Stimulated activated CD8-positive, alpha-beta memory T cell treated with anti-CD3 and anti-CD28 coated beads, Interleukin-7, amount 100 ng/mL, for 4 hours (primary cell): ENCODE measurements at places on chromosomes 3 and 15.
A peak's percentile ranks its signal among the peaks of the same experiment; 100 is the strongest.

DNA sequence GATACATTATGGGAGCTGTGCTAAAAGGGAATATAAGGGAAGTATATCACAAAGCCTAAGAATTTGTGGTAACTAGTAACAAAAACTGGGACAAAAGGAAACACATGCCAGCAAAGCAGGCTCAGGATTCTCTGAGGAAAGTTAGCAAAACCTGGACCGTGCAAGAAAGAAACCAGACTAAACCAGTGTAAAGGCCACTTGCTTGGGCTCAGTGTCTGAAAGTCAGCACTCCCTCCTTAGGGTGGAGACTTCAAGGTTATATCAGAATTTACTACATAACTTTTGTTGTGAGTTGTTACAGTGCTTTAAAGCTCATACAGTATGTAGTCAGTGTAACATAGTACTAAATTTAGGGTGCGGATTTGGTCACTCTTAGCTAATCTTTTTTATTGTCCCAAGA, 269.9 kb upstream of the GADL1 start:
- DNase-seq: no peak

DNA sequence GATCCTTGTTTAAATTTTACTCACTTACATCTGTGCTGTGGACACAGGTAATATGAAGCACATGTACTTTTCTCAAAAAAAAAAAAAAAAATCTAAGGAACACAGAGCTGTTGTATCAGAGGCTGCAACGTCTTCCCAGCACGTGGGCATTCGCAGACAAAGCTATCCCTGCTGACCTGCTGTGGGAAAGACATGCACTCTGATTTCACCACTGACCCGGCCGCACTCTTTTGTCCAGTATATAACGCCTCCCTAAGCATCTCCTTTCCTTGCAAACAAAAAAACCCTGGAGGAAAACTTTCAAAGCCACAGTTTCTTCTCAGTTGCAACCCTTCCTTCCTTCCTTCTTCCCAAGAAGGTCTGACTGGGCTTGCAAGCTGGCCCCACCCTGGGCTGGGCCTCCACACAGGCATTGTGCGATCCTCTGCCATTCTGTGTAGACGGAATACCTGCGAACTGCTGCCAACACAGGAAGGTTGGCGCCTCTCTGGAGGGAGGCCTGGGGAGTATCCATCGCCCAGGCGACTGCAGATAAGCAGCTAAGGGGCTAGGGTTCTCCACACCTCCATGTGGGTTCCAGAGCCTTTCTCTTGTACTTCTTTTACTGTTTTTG, 50.8 kb downstream of the SLC12A8 start:
- no peak for DNase-seq

DNA sequence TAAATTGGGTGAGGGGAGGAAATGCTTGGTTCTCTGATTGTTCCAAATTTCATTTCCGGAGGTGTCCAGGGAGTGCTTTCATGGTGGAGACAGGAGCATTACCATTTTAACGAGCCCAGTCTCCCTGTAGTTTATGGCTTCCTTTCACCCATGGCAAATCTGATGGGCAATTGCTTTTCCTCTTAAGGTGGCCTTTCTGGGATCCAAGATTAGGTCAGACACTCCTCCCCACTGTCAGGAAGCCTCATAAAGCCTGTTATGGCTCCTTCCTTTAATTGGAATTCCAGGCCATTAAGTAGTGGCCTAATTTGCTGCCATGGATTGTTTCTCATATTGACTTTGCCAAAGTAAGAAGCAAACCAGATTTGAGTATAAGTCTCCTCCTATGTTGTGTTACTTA, 157.8 kb downstream of the PDCD6IP start:
- no peak for DNase-seq

DNA sequence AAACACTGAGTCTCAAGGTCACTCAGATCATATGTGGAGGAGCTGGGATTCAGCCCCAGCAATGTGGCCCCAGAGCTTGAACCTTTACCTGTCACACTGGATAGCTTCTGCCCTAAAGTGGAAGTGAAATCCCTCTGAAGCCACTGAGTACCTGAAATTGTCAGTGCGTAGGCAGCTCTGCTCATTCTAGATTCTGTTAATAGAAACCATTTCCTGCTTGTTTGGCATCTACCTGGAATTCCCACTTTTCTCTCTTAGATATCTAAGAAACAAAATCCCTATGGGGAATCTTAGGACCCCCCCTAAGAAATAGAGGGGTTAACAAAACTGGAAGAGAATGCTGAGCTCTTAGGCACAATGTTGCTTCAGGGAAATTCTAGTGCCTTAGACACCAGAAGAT, 29.8 kb downstream of the FBXL22 start:
- DNase-seq: no peak

DNA sequence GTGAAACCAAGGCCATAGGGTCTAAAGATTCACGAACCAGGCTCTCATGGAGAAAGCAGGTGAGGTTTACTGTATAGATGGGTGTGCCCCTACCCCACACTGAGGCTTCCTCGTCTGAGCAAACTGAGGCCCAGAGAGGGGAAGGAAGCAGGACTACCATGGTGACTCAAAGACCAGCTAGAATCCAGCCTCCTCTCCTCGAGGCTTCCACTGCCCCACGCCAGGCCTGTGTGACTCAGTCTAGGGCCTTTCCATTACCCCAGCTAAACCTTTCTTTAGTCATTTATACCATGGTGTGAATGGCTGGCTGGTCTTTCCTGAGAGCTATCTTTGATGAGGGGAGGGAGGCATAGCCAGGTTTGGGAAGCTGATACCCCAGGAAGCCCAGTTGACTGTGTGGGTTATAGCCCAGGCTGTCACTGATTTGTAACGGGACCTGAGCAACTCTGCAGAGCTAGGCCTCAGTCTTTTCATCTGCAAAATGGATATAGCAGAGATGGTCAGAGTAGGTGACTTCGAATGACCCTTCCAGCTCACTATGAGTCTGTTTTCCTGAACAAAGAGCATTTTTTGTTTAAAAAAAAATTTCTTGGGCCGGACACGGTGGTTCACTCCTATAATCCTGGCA, 3.0 kb upstream of the RHO start:
- no peak for DNase-seq

DNA sequence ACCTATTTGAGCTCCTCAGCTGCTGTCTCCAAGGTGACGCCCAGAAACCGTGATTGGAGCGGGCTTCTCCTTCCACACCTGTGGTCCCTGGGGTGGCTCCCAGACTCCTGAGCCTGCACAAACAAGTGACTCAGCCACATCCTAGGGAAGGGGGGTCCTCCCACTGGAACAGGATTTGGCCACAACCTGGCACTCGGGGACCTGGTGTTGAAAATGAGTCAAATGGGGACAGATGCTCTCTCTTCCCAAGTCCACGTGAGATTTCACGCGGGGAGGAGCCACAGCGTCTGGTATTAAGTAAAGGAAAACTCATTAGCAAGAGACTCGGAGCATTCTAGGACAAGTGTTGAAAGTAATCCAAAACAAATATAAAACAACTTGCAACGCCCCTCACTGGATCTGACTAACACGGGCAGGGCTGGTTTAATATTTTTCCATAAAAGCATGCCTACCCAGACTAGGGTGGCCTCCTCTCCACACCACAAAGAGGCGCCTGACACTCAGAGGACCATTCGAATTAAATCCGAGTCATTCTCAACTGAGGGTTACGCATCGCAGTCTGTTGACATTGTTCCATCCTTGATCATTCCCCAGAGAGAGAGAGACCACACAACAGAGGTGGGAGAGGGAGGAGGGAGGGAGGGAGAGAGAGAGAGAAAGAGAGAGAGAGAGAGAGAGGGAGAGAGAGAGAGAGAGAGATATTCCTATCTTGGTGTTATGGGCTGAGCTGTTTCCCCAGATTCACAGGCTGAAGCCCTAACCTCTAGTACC, 74.4 kb downstream of the MGLL start:
- DNase-seq: no peak

GRCh38 chr15:31349233-31350141, 22.9 kb downstream of the KLF13 start:
- no peak for DNase-seq

DNA sequence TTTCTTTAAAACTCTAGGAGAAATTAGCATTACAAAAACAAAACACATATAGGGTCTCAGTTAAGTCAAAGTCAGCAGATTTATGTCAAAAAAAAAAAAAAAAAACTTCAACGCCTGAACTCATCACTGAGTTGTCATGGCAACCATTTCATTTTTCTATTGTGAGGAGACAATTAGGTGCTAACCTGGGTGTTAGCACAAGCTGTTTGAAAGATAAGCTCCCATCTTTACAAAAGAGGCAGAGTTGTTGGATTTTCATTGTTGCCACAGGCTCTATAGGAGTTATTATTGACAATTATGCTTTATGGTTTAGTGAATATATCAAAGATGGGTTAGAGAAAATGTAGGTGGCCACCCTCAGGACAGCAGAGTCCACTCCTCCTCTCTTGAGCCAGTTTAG, 806.9 kb downstream of the GRM7 start:
- DNase-seq: no peak

GRCh38 chr3:184186184-184186901, at the start of gene ABCF3:
Gene ABCF3 (plus strand): TSS chr3:184186199. CDS start chr3:184186208, 9 bp downstream.
- peak; percentile 5 for DNase-seq

DNA sequence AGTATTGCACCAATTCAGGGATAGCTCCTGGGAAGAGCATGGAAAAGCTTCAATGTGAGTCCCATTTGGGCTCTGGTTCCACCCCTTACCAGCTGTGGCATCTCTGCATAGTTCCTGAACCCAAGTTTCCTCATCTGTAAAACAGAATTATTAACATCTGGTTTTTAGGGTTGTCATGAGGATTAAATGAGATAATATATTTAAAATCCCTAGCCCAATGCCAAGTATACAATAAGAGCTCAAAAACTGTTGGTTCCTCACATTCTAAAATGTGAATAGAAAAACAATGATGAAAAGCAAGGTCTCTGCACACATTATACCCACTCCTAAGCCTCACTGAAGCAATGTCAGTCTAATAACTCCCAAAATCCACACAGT, 237.3 kb upstream of the WNT5A start:
- no peak for DNase-seq

DNA sequence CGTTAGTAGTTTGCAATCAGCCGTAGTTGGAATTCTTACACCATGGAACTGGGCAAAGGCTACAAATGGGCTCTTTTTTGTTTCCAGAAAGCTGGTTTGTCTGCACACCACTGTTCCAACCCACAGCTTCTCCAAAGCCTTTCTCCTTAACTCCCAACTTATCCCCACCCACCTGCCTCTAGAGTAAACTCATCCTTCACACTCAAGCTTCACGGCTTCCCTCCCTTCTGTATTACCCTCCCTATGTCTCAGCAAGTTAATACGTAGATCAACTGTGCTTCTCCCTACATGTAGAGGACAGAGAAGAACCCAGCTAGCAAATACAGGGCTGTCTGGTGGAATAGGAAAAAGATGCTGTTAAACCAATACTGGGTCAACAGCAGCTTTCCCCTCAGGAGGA, 363.0 kb upstream of the IL12A start:
- DNase-seq: no peak

GRCh38 chr3:124639406-124640237, 90.6 kb upstream of the UMPS start:
- no peak for DNase-seq

- DNase-seq: no peak
Measured at GRCh38 chr15:62524848-62525247, 359.8 kb upstream of the C2CD4B start.

GRCh38 chr3:12483410-12483809, 870 bp upstream of the TSEN2 start:
- no peak for DNase-seq

GRCh38 chr3:42601896-42602581, 1.6 kb downstream of the NKTR start:
- no peak for DNase-seq

DNA sequence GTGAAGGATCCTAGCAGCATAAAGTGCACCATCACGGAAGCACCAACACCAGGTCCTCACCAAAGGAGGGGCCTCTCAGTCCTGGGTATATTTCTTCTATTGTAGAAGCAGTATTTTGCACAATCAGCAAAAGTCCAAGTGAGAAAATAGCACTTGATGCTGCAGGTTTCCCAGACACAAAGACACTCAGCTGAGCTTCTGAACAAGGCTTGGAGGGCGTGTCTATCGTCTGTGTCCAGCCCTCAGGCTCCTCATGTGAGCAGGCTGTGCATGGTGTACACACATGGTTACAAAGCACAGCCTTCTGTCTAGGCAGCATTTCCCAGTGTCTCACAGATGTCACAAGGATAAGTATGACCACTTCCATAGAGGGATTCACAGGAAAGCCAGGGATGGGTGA, 98.3 kb upstream of the SPATA12 start:
- DNase-seq: no peak

GRCh38 chr3:62379321-62379798, 6.0 kb upstream of the FEZF2 start:
- no peak for DNase-seq

- no peak for DNase-seq
Measured at GRCh38 chr15:48705381-48705780, 59.9 kb upstream of the FBN1 start.
